ENCODE measurements at places on chromosomes 12 and 14. TPM values are rescaled to one million over a fixed set of nuclear protein-coding genes. Genes with fewer than 3 reads are reported as not detected.
A peak's percentile ranks its signal among the peaks of the same experiment; 100 is the strongest.

SDSL gene
- 0.54 TPM for total RNA-seq

TAS2R10 gene
- total RNA-seq: not detected

ABCD2 gene
- 7.8 TPM for total RNA-seq

SPTB gene
- total RNA-seq: not detected

NELL2 gene
- total RNA-seq: 16.4 TPM

CLEC1A gene
- total RNA-seq: not detected

DNA sequence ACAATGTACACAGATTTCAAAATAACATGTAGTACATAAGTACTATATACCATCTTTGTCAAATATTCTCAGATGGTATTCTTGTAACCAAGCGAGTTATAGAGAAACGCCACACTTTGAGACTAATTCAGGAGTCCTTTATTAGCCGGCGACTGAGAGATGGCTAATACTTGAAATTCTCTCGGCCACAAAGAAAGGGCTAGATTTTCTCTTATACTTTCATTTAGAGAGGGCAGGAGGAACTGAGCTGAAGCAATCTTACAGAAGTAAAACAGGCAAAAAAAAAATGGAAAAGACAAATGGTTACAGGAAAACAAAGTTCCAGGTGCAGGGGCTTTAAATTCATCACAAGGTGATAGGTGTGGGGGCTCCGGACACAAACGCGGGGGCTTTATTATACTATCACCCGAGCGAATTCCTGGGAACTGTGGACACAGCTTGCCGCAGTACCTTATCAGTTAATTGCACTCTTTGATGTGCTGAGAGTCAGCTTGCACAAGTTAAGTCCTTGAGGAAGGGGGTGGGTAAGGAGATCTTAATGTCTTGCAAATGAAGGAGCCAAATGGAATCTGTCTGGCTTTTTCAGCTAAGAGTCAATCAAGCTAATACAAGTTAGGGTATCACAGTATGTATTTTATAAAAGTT lies 382.3 kb downstream of the KCNH5 start:
- no peaks in the 10 kb centered on the region for H3K36me3 ChIP-seq
- H3K27me3 ChIP-seq: no peaks in the 10 kb centered on the region
- DNase-seq: no peak
- no peaks in the 10 kb centered on the region for H3K4me1 ChIP-seq
- H3K4me3 ChIP-seq: no peak overlapping the region

- no peaks in the 10 kb centered on the region for H3K36me3 ChIP-seq
- peak overlapping the region; percentile 34 for H3K4me3 ChIP-seq
- no peak for DNase-seq
- H3K27ac ChIP-seq: no peak overlapping the region
- H3K27me3 ChIP-seq: peaks cover 14% of the 10 kb centered on the region
Measured at GRCh38 chr12:106249411-106250135, 1.8 kb upstream of the CKAP4 start.

DNA sequence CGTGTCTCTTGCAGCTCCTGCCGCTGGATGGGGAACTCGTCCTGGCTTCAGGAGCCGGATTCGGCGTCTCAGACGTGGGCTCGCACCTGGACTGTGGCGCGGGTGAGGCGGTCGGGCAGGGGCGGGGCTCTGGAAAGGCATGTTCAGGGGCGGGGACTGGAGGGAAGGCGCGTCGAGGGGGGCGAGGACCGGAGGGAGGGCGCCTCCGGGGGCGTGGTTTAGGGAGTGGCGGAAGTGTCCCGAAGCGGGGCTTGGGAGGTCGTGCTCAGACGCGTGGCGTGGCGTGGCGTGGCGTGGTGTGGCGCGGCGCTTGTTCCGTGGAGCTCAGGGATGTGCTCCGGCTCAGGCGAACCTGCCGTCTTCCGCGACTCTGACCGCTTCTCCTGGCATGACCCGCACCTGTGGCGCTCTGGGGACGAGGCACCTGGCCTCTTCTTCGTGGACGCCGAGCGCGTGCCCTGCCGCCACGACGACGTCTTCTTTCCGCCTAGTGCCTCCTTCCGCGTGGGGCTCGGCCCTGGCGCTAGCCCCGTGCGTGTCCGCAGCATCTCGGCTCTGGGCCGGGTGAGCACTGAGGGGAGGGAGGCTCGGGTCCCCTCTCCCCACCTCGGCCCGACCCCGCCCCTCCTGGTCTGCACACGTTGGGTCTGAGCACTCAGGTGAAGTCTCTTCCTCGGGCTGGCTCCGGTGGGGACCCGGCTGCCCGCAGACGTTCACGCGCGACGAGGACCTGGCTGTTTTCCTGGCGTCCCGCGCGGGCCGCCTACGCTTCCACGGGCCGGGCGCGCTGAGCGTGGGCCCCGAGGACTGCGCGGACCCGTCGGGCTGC lies 6.2 kb downstream of the AMN start:
- H3K36me3 ChIP-seq: no peaks in the 10 kb centered on the region
- peak overlapping the region; percentile 30 for H3K4me3 ChIP-seq
- no peaks in the 10 kb centered on the region for H3K4me1 ChIP-seq
- peaks cover 43% of the 10 kb centered on the region for H3K27me3 ChIP-seq
- DNase-seq: peak; percentile 51

DNA sequence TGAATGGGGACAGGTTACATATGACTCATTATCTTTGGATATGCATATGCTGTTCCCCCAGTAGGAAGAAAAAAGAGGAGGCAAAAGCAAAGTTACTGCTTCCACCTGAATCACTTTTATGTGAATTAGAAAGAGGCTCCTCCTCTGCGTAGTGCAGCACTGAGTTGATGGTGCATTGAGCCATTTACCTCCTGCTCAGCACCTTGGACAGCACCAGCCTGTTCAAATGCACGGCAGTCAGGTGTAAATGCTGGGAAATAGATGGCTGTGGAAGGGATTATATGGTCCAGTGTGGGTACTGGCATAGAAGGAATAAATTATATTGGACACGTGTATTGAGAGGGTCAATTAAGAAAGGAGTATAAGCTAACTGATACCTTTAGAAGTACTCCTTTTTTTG lies 541.9 kb upstream of the SEL1L start:
- H3K4me3 ChIP-seq: no peak overlapping the region
- no peak for DNase-seq
- no peaks in the 10 kb centered on the region for H3K4me1 ChIP-seq
- no peaks in the 10 kb centered on the region for H3K36me3 ChIP-seq
- no peaks in the 10 kb centered on the region for H3K27me3 ChIP-seq
- H3K27ac ChIP-seq: no peak overlapping the region

- H3K4me3 ChIP-seq: no peak overlapping the region
- no peaks in the 10 kb centered on the region for H3K27me3 ChIP-seq
- peaks cover 47% of the 10 kb centered on the region for H3K4me1 ChIP-seq
- peaks cover 2% of the 10 kb centered on the region for H3K36me3 ChIP-seq
- no peak for DNase-seq
Measured at GRCh38 chr12:24952389-24952788, 3.5 kb upstream of the BCAT1 start.

GRCh38 chr12:107328442-107329133 lies 235.2 kb upstream of the CRY1 start:
- no peaks in the 10 kb centered on the region for H3K27me3 ChIP-seq
- no peak for DNase-seq
- no peak overlapping the region for H3K27ac ChIP-seq

- no peaks in the 10 kb centered on the region for H3K27me3 ChIP-seq
- no peak overlapping the region for H3K4me3 ChIP-seq
- no peak overlapping the region for H3K27ac ChIP-seq
- no peak for DNase-seq
Measured at GRCh38 chr12:32230613-32230993, 124.0 kb downstream of the BICD1 start.

DNA sequence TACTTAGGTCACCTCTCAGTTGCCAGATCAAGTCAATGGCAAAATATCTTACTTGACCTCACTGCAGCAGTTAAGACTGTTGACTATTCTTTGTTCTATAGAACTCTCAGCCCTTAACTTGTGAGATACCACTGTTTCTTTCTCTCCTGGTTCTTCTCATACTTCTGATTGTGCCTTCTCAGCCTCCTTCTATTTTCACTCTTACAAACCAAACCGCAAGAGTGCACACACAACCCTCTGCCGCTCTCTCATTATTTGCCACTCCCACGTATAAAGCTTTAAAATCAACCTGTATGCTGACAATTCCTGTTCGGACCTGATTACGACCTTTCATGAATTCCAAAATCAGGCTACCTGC lies 4.5 kb downstream of the E2F7 start:
- H3K36me3 ChIP-seq: peaks cover 46% of the 10 kb centered on the region
- no peak overlapping the region for H3K27ac ChIP-seq
- H3K4me1 ChIP-seq: peaks cover 51% of the 10 kb centered on the region
- H3K27me3 ChIP-seq: peaks cover 1% of the 10 kb centered on the region
- no peak for DNase-seq

- no peaks in the 10 kb centered on the region for H3K36me3 ChIP-seq
- no peak for DNase-seq
- no peak overlapping the region for H3K4me3 ChIP-seq
- no peaks in the 10 kb centered on the region for H3K4me1 ChIP-seq
Measured at GRCh38 chr12:54879579-54879978, 25.3 kb downstream of the MUCL1 start.

- no peaks in the 10 kb centered on the region for H3K36me3 ChIP-seq
- no peaks in the 10 kb centered on the region for H3K4me1 ChIP-seq
- peaks cover 20% of the 10 kb centered on the region for H3K27me3 ChIP-seq
- H3K27ac ChIP-seq: no peak overlapping the region
- no peak overlapping the region for H3K4me3 ChIP-seq
- DNase-seq: no peak
Measured at GRCh38 chr12:95763809-95764253, 26.7 kb downstream of the NTN4 start.

DNA sequence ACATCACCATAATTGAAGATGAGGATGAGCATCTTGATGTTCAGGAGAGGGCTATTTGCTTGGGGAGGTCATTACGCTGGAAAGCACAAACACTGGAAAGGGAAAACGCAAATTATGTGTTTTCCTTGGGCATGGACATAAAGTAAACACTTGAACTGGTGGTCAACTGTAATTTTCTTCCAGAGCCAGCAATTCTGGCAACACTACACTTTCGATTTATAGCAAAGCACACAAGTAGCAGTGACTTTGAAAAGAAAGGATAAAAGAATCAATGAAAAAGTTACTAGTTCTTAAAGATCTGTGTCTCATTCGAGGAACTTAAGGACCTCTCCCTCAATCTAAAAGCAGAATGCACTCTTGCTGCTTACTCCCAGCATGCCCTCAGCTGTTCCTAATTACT lies 2.2 kb downstream of the CLEC14A start:
- peaks cover 35% of the 10 kb centered on the region for H3K27me3 ChIP-seq
- H3K27ac ChIP-seq: no peak overlapping the region
- H3K4me1 ChIP-seq: peaks cover 10% of the 10 kb centered on the region
- no peaks in the 10 kb centered on the region for H3K36me3 ChIP-seq

DNA sequence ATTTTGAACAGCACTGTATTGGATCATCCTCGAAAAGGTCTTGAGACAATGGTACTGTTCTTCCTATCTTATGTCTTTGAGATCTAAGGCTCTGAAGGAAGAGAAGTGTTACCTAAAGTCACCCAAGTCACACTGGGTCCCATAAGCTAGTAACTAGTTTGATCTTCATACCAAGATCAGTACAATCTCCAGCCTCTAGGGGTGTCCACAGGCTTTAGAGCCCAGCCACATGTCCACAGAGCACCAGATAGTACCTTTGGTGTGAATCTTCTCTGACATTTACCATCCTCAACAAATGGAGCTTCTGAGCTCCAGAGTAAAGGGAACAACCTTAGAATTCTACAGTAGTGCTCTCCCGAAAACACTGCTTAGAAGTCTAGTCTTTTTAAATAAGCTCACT lies 78.7 kb downstream of the KSR2 start:
- H3K27ac ChIP-seq: no peak overlapping the region
- H3K4me1 ChIP-seq: no peaks in the 10 kb centered on the region
- H3K36me3 ChIP-seq: no peaks in the 10 kb centered on the region
- H3K27me3 ChIP-seq: peaks cover 1% of the 10 kb centered on the region
- H3K4me3 ChIP-seq: no peak overlapping the region

- no peak overlapping the region for H3K4me3 ChIP-seq
- no peaks in the 10 kb centered on the region for H3K27me3 ChIP-seq
- DNase-seq: no peak
- no peak overlapping the region for H3K27ac ChIP-seq
- peaks cover 5% of the 10 kb centered on the region for H3K4me1 ChIP-seq
- H3K36me3 ChIP-seq: no peaks in the 10 kb centered on the region
Measured at GRCh38 chr14:89651805-89652204, 234.8 kb upstream of the FOXN3 start.

GRCh38 chr12:1594006-1594260 lies 448 bp downstream of the FBXL14 start:
- peaks cover 15% of the 10 kb centered on the region for H3K36me3 ChIP-seq
- H3K27me3 ChIP-seq: no peaks in the 10 kb centered on the region
- H3K4me1 ChIP-seq: peaks cover 50% of the 10 kb centered on the region
- H3K4me3 ChIP-seq: peak overlapping the region; percentile 99
- no peak for DNase-seq
- H3K27ac ChIP-seq: no peak overlapping the region

DNA sequence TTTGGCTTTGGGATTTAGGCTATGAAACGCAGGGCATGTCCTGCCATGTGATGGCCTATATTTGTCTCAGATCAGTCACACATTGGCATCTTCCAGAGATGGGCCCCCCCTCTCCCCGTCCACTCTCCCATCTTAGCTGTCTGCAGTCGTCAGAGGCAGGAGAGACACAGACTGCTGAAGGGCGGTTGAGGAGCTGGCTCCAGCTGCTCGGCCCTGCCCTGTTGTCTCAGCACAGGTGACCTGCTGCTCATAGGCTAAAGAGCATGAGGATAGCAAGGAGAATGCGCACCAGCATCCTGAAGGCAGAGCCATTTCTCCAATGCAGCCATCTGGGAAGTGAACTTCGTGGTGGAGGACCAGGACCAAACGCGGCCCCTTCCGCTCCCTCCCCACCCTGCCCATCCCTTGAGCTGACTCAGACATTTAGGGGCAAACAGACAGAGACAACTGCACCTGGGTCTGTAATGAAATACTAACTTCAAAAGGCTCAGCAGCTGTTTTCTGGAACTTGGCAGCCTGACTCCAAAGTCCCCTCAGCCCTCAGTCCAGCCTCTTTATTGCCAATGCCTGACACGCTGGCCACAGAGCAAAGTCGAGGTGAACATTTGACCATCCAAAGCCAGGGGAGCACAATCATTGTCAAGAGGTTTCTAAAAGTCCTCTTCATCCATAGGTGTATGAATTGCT lies 22.3 kb downstream of the FZD10 start:
- H3K36me3 ChIP-seq: no peaks in the 10 kb centered on the region
- H3K4me3 ChIP-seq: no peak overlapping the region
- DNase-seq: no peak
- H3K4me1 ChIP-seq: no peaks in the 10 kb centered on the region
- peaks cover under 1% of the 10 kb centered on the region for H3K27me3 ChIP-seq

DNA sequence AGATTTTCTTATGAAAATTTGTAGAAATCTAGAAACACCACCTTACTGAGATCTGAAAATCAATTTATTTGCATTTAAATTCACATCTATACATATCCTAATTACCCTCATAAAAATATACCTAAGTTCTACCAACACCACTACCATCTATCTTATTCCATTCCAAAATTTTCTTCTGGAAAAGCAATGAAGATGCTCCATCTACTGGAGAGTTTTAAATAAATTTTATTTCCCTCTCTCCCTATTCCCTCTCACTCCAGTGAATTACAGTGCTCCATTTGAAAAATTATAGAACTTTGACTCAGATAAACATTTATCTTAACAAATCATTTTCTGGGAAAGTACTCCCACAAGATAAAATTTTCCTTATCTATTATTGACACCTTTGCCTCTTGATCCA lies 2.3 kb upstream of the C14orf39 start:
- no peaks in the 10 kb centered on the region for H3K4me1 ChIP-seq
- no peak for DNase-seq
- no peak overlapping the region for H3K27ac ChIP-seq
- peaks cover 24% of the 10 kb centered on the region for H3K27me3 ChIP-seq
